ENCODE measurements at places on chromosomes 1 and 21.

- no peak for DNase-seq
Measured at GRCh38 chr1:182575540-182576149, 13.4 kb downstream of the RNASEL start.

DNA sequence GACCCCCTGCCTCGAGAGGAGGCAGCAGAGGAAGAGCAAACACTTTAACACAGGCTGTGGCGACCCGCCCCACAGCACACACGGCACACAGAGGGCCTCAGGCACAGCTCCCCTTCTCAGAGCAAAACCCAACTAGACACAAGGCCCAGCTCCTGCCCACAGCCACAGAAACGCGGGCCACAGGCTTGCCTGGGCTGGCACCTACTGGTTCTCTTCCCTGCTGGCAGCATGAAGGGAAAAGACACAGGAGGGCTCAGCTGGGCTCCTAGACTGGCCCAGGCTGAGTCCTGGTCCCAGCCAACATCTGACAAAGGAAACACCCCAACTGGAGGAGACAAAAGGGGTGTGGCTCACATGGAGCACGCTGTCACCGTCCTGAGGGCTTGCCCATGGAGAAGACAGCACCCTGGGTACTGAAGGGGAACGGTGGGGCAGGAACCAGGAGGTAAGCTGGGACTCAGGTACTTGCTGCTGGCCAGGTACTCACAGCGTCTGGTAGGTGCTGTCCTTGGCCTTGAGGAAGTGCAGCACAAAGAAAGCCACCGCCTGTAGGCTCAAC is 3.5 kb downstream of the CD164L2 start:
- no peak for DNase-seq

DNA sequence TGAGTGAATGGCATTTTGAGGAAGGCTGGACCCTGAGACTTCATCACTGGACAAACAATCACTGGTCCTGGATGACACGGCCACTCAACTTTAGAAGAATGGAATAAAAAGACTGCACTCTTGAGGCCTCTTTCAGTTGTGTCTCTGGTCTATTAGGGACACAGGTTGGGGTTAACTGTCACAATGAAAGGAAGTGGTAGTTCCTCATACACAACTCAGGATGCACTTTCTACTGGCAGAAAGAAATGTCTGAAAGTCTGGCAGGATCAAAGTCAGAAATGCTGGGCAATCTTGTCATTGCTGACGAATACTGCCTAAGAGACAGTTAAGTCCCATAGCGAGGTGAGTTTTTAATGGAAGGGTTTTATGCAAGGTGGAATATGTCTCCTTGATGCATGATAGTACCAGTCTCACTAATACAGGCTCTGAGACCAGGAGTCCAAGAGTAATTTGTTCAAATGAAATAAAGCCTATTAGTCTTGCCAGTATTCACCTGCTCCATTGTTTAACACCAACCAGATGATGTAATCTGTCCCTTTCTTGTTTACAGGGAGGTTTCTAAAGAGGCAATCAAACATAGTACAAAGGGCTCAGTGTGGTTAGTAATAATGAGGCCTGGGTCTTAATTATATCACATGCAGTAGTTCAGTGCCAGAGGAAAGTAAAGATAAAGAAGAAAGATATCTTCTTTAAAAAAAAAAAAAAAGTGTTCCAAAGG is 11.2 kb upstream of the RRP15 start:
- no peak for DNase-seq

- no peak for DNase-seq
Measured at GRCh38 chr1:41639332-41639936, 155.0 kb upstream of the EDN2 start.

DNA sequence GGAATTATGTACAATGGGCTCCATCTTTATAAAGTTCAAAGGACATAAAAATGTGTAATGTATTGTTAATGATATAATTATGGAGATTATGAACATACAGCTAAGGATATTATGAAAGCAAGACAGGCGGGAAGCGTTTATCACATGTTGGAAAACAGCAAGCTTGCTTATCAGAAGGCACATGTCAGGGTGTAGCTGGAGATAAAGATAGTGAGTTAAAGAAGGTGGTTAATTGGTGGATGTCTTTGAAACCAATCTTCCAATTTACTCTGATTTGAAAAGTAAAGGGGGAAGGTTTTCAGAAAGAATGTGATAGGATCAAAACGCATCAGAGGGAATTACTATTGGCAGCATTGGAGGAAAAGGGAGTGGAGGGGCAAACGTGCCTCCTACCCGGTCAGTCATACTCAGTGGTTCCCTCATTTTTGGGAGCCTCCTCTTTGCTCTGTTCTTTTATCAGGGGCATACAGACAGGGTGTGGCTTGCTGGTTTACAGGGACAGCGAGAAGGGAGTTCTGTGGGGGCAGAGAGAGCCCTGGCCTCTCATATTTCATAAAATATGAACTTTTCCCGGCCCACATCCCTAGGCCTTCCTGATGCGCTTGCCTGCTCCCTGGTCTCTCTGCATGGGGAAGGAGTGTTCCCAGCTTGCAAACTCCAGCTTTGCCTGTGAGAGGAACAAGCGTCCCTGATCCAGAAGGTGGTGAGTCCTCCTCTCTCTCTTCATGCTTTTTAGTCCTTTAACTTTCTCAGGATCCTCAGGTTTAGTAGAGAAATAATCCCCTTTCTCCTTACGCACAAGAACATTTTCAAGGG is 8.0 kb upstream of the SVBP start:
- DNase-seq, result no peak

DNA sequence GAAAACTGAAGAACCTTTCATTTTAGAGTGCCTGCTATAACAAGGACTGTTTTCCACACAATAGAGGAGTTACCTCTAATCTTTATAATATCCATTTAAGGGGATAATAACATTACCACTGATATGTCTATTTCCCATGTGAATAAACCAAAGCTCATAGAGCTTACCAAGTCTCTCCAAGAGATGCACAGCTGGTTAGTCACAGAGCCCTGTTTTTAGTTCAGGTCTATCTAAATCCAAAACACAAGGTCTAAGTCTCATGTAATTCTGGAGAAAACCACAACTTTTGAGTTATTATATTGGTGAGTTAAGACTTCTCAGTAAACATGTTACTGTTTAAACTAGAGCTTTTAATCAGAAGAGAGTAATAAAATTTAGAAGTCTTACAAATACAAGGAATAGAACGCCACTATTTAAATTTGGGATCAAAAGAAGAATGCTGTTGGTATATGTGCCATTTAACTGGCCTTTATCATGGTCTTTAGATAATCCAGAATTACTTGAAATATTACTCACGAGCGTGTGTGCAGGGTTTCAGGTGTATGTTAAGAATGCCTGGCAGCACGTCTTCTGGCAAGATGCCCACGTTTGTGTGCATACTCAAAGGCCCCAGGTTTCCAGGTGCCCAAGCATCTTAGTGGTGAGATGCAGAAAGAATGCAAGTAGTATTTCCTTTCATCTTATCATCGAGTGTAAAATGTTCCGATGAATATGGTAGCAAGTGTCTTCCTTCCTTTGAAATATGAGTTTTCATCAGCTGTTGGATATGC is 190.6 kb downstream of the FMN2 start:
- no peak for DNase-seq

DNA sequence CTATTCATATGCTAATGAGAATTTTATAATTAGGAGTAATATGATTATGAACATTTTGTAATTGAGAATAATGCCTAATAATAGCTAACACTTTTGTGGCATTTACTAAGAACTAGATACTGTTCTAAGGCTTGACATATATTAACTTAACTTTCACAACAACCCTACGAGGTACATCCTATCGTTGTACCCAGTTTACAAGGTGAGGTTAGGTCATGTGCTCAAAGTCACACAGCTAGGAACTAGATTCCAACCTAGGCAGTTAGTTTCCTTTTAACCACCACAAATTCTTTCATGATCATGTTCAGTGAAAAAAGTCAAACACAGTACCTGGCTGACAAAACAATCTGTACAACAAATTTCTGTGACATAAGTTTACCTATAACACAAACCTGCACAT is 13.0 kb upstream of the ERRFI1 start:
- no peak for DNase-seq

GRCh38 chr1:50893466-50893865 is 66.6 kb downstream of the FAF1 start:
- DNase-seq, result no peak

GRCh38 chr1:154883919-154884868 is 14.1 kb upstream of the KCNN3 start:
- DNase-seq, result no peak

DNA sequence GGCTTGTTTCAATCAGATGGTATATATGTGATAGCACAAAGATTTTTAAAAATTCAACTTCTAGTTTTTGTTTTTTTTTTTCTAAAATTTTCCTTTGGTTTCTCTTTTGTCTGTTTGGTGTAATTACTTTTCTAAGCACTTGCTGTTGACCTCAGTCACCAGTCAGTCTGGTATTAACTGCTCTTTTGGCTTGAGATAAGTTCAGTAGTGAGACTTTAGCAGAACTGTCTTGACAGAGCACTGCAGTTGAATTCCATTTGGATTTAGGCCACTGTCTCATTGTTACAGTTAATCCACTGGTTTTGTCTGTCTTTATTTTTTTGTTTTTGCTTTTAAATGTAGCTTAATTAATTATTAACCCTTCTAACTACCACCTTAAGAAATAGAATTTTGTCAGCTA is 36.2 kb downstream of the OSBPL9 start:
- no peak for DNase-seq

GRCh38 chr1:197437601-197438000 is 169.5 kb downstream of the CRB1 start:
- DNase-seq, result no peak

- DNase-seq, result no peak
Measured at GRCh38 chr21:42637267-42638041, 16.0 kb upstream of the PDE9A start.

DNA sequence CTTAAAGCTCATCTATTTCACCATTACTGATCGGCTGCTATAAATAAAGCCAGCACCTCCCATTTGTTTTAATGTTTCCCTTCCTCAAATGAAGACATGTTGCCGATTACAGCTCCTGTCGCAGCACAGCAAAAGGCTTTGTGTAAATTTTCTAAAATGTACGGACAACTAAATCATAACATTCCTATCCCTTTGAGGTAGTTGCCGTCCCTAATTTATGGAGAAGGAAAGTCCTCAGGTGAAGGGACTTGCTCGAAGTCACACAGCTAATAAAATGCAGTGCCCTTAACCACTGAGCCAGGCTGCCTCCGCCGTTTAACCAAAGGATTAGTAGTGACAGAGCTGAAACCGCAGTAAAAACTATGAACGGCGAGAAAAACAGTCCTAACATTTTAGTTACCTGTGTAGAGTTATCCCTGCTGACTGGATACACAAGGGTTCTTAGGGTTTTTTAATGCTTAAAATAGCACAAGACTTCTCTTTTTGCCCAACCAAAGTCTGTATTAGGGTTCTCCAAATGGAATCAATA is 871 bp downstream of the PINK1 start:
- DNase-seq, result no peak

DNA sequence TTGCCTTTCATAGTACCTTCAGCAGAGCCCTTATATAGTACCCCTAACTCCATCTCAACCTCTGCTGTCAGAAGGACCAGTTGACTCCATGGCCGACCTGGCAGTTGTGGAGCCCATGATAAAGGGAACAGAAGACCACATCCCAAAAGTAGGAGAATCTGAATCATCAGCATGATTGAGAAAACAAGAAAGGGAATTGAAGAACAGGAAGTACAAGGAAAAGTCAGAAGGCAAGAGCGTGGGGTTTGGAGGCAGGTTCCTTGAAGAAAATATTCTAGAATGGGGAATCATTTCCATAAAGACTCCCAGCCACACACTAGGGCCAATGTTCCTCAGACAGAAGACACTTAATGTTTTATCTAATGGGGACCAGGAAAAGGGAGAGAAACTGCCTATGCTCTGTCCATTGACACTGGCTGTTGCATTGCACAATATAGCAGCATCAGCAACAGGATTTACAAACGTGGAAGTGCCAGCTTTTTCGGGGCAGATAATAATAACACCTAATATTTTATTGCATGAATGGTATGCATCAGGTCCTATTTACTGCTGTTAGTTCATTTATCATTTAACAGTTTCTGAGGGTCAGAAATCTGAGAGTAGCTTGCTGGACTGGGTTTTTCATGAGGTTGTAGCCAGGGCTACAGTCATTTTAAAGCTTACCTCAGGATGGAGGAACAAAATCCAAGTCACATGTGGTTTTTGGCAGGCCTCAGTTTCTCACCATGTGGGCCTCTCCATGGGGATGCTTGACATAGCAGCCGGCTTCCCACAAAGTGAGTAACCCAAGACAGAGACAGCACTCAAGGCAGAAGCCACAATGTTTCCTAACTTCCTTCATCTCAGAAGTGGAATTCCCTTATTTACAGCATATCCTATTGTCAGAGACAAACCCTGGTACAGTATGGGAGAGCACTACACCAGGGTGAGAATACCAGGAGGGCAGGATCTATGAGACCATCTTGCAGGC is 483.4 kb downstream of the PLPP3 start:
- DNase-seq, result no peak

- DNase-seq, result no peak
Measured at GRCh38 chr1:235986869-235987268, 78.0 kb downstream of the NID1 start.

DNA sequence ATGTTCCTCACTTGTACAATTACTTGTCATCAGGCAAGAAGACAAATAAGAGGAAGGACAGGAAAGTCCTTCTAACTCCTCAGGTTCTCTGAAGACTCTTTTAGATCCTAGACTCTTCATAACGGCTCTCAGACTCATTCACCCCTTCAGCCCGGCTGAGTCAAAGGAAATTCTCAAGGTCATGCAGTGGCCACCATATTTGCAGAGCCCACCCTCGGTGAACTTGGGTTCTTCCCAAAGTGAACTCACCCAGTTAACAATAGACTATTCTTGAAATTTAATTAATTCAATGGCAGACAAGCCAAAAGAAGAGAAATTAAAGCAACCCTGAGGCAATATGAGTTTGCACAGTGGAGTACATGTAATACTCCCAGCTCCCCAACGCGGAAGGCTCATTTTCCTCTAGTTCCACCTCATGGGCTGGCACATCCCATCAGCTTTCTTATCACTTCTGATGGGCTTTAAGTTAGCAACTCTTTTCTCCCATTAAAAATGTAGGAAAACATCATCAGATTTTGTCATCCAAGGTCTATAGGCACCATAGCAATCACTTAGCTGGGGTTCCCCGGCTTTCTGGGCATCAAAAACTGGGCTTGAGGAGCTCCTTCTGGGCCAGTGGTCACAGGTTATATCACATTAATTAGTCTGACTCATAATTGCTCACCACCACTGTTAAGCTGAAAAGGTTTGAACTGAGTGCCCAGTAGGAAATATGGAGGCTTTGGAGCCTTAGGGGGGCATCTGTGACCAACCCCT is 27.8 kb upstream of the TIAM1 start:
- DNase-seq, result no peak

DNA sequence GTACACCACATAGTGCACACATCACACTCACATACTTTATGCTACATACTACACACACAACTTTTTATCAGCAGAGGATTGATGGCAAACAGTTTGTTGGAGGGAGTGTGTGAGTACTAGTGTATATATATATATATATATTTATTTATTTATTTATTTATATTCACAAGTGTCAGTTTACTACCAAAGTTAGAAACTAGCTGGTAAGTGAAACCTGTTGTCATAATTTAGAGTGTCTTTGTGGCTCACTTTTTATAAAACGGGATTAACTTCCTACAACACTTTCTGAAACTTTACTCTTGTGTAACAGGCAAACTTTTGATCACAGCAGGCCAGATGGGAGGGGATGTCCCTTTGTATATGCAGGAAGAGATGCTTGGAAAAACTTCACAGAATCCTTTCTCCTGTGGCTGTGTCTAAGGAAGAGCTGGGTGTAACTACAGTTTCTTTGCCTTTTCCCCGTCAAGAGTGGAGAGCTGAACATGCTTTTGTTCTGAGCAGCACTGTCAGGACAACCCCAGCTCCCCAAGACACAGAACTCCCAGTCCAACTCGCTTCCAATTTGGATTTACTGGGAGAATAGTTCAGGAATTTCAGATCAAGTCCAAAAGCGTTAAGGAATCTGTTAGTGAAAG is 1.9 kb upstream of the SAMD13 start:
- no peak for DNase-seq

Data from GF-D8 (cell line).